ENCODE measurements at places on chromosomes 16 and 17.

DNA sequence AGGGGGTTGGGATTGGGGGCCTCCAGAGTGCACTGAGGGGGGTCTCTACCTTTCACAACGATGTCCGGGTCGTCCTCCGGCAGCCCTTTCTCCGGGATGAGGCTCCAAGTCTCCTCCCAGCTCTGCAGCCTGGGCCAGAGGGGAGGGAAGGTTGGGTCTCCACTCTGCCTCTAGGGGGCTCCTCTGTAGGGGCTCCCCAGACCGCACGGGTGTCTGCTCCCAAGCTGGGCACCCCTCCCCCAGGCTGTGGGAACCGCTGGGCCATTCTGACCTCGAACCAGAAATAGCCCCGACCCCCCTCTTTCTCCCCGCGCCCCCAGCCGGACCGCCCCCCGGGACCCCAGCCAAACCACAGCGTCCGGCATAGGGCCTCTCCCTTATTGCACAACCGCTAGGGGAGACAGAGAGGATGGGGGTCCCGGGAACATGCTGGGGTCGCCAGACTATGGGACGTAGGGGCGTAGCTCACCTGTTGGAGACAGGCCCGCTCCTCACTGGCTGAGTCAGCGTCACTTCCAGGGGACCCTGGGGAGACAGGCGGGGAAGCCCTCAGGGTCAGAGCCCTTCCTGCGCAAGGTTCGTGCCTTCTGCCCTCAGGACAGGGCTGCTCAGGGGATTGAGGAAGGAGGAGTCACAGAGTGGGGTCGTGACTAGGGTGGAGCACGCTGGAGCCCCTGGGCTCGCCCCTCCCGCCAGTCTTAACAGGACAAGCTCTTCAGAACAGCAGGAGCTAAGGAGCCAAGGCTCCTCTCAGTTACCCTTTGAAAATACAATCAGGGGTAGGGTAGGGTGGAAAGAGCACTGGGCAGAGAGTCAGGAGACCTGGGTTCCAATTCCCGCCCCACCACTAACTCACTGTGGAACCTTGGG, 2.7 kb downstream of the PLEKHH3 start:
- no peak for DNase-seq

DNA sequence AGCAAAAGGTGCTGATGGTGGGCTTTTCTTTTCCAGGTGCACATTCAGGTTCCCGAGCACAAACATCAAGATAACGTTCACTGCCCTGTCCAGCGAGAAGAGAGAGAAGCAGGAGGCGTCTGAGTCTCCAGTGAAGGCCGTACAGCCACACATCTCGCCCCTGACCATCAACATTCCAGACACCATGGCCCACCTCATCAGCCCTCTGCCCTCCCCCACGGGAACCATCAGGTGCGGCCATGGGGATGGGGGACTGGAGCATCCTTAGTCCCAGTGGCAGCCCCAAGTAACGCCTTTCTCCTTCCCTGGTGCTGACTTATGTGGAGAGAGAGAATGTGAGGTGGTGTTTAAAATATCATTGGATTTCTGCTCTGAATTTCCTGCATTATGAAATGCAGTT, 43.8 kb downstream of the FOXK2 start:
- DNase-seq = no peak

DNA sequence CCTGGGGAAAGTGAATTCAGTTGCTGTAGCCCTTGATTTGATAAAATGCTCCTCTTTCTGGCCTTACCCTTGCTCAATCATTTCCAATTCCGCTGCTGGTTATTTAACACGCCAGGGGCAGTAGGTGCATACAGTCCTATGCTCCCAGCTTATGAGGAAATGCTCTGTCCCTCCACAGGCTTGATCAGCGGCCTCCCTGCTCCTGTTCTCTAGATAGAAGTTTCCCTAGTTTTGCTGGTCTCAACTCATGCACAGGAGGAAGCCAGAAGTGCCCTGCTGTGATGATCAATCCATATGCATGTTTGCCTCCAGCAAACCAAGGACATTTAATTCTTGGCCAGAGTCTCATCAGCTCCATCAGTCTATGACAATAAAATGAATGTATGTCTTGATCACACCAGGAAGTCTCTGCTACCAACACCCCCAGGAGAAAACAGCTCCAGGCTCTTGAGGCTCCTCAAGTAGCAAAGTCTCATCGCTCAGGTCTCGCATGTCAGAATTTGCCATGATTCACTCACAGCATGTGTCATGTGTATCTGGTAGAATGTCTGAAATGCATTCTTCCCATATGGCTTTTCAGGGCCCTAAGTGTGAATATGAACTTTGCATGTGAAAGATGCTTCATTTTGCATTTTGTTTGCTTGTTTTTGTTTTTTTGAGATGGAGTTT, 208.9 kb downstream of the CDH13 start:
- DNase-seq = no peak

DNA sequence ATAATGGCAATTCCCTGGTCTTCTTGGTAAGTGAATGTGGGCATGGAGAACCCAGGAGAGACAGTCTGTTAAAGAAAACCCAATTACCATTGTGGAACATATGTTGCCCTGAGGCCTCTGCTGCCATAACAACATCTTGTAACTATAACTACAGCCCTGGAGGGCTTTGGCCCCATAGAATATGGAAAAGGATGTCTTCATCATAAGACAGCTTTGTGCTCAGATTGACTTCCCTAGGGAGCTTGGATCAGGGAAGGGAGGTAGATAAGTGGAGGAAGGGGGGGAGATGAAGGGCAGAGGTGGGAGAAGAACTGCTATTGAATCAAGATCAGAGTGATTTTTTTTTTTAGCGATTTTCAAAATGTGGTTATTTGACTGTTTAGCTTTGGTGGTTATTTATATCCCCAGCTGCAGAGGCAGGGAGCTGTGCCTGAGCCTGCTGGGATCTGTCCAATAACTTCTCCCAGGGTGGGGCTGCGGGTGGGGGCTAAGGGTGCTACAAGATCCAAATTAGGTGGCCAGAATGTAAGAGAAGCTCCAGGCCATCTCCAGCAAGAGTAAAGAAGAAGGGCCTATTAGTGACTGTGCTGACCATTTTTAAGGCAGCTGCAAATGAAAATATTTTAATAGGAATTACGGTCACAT, 5.3 kb upstream of the KAT7 start:
- no peak for DNase-seq

GRCh38 chr17:57870283-57870635, 20.4 kb upstream of the MRPS23 start:
- no peak for DNase-seq

DNA sequence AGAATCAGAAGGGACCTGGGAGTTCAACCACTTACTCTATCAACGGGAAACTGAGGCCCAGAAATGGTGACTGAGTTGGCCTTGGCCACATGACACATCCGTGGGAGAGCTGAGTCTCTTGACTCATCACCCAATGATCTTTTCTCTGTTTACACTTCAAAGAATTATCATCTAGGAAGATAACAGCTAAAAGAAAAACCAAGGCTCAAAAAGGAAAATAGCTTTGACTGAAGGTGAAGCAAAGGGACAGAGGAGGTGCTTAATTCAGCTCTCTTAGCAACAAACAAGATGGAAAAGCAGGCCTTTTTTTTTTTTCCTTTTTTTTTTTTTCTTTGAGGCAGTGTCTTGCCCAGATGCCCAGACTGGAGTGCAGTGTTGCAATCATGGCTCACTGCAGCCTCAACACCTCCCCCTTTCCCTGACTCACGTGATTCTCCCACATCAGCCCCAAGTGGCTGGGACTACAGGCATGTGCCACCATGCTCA, 16.7 kb downstream of the ERCC4 start:
- no peak for DNase-seq

- DNase-seq = no peak
These were observed 2.2 kb downstream of the GJC1 start for GRCh38 chr17:44827863-44828262.

DNA sequence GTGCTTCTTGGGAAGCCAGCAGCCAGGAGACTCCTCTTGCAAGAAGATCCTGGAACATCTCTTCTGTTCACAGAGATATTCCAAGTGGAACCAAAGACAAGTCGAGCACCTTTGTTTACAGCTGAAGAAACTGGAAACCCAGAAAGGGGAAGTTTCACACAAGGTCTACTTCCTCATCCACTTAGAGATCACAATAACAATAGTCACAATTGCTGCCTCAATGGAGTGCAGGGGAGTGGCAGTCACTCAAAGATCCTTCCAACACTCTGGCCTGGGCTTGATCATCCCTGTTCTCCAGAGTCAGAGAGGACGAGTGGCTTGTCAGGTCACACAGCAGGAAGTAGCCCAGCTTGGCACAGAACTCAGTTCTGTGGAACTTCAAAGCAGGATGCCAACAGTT, 46.9 kb upstream of the SIAH1 start:
- DNase-seq = no peak

- no peak for DNase-seq
These were observed 24.9 kb downstream of the UBE2G1 start for GRCh38 chr17:4341616-4341977.

DNA sequence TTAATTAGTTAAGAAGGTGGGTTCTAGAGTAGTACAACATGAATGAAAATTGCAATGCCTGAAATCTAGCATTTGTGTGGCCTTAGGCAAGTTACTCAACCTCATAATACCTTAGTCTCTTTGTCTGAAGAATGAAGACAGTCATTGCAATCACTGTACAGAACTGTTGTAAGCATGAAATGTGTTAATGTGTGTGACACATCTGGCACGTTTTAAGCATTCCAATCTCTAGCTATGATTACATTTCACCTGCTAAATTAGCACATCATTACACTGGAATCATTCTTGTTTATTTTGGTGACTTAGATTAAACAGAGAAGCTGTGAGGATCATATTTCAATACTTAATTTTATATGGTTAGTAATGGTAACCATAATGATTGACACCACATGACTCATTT, 629.7 kb upstream of the KIF2B start:
- no peak for DNase-seq

DNA sequence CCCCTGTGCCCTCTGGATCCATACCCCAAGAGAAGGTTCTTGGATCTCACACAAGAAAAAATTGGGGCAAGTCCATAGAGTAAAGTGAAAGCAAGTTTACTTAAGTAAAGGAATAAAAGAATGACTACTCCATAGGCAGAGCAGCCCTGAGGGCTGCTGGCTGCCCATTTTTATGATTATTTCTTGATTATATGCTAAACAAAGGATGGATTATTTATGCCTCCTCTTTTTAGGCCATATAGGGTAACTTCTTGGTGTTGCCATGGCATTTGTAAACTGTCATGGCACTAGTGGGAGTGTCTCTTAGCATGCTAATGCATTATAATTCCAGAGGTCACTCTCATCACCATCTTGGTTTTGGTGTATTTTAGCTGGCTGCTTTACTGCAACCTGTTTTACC, 70.8 kb downstream of the NLK start:
- no peak for DNase-seq

- no peak for DNase-seq
These were observed 6.7 kb downstream of the GALK1 start for GRCh38 chr17:75758131-75758905.

DNA sequence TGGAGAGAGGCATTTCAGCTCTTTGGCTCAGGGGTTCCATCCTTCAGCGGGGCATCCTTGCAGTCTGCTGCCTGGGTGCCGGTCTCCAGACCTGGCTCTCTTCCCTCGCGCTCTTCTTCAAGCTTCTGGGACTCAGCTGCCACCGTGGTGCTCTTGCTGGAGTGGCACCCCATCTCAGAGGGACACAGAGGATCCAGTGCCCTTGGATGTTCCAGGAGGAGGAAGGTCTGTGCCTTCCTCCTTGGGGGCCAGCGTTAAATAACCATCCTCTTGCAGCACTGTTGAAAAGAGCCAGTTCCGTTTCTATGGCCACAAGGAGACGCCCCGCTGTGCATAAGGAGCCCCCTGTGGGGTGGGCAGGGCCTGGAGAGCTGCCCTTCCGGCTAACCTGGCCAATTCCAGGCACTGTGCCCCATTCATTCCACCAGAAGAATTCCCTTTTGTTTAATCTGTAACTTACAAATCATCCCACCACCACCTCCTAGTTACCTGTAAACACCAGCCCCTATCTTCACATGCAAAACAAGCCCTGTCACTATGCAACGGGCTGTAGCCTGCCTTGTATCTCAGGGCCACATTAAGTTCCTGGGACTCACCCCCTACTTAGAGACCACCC, 8.6 kb downstream of the CHD9NB start:
- no peak for DNase-seq

- DNase-seq = no peak
These were observed 15.3 kb downstream of the WFIKKN2 start for GRCh38 chr17:50850640-50851039.

- DNase-seq = no peak
These were observed 530.4 kb downstream of the XYLT1 start for GRCh38 chr16:16940351-16940750.

DNA sequence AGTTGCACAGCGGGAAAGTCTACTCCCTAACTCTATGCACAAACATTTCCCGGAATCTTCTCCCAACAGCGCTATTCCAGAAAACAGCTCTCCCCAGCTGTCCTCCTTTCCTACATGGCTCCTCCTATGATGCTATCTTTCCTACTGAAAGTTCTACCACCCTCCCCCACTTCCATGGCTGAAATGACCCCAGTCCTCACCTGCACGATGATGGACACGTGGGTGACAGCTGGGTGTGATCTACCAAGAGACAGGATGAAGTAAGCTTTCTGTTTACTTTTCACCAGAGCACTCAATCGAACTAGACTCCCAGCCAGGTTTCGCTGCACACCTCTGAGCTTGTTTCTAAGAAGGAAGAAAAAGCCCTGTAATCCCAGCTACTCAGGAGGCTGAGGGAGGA, 10.7 kb downstream of the CTC1 start:
- DNase-seq = no peak

- DNase-seq = no peak
These were observed 18.1 kb downstream of the ADGRG1 start for GRCh38 chr16:57646388-57647039.

DNA sequence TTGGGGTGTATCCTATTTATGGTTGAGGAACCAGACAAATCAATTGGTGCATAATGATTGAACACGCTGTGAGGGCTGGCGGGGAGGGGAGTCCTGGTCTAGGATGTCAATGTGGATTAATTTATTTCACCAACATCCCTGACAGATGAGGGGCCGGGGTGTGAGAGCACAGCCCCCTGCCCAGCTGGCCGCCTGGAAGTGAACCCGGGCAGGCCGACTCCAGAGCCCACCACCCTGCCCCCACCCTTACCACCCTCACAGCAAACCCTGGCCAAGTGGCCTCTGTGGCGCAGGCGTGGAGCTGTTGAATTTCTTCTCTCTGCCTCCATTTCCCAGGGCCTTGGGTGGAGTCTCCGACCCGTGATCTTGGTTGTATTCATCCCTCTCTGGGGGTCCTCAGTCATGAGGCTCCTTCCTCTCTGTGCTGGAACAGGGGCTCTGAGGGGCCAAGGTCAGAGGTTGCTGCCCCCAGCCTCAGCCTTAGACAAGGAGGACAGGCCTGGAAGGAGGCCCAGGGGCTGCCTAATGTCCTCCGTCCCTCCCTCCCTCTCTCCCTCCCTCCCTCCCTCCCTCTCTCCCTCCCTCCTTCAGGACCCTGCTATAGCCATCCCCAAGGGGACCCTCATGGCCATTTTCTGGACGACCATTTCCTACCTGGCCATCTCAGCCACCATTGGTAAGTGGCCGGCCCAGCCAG, 12.6 kb downstream of the SLC12A3 start:
- DNase-seq = no peak

DNA sequence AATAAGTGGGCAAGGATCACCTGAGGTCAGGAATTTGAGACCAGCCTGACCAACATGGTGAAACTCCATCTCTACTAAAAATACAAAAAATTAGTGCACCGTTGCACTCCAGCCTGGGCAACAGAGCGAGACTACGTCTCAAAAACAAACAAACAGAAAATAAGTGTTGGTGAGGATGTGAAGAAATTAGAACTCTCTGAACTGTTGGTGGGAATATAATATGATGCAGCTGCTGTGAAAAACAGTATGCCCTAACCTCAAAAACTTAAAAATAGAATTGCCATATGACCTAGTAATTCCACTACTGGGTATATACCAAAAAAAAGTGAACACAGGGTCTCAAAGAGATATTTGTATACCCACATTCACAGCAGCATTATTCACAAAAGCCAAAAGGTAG, 26.1 kb downstream of the GLG1 start:
- no peak for DNase-seq
